ENCODE measurements at places on chromosomes 1 and 21. TPM values are rescaled to one million over a fixed set of nuclear protein-coding genes. Genes with fewer than 3 reads are reported as not detected.

The ESPN gene
- 396 TPM for total RNA-seq

The PLA2G2C gene
- total RNA-seq = 0.31 TPM

The CA6 gene
- total RNA-seq = 0.68 TPM

- H3K27me3 ChIP-seq = no peaks in the 10 kb centered on the region
- H3K4me3 ChIP-seq = no peak overlapping the region
- DNase-seq = no peak
- peaks cover 88% of the 10 kb centered on the region for H3K4me1 ChIP-seq
Measured at GRCh38 chr1:93669369-93669768, 12.3 kb downstream of the BCAR3 start.

- no peak overlapping the region for H3K4me3 ChIP-seq
- peaks cover 2% of the 10 kb centered on the region for H3K4me1 ChIP-seq
- H3K27ac ChIP-seq = no peak overlapping the region
- no peak for DNase-seq
Measured at GRCh38 chr1:41041614-41042270, 20.2 kb upstream of the SLFNL1 start.

- H3K4me1 ChIP-seq = no peaks in the 10 kb centered on the region
- no peak overlapping the region for H3K27ac ChIP-seq
- no peak for DNase-seq
- H3K27me3 ChIP-seq = no peaks in the 10 kb centered on the region
Measured at GRCh38 chr21:42763581-42764442, 110.4 kb downstream of the PDE9A start.

GRCh38 chr1:196690582-196690981, 38.7 kb downstream of the CFH start:
- DNase-seq = no peak
- no peaks in the 10 kb centered on the region for H3K27me3 ChIP-seq
- no peak overlapping the region for H3K27ac ChIP-seq
- no peak overlapping the region for H3K4me3 ChIP-seq
- no peaks in the 10 kb centered on the region for H3K4me1 ChIP-seq
- H3K36me3 ChIP-seq = no peaks in the 10 kb centered on the region

- peak; percentile 54 for DNase-seq
- no peak overlapping the region for H3K4me3 ChIP-seq
- H3K4me1 ChIP-seq = no peaks in the 10 kb centered on the region
- H3K36me3 ChIP-seq = no peaks in the 10 kb centered on the region
- H3K27ac ChIP-seq = no peak overlapping the region
Measured at GRCh38 chr1:216310776-216311175, 112.5 kb downstream of the USH2A start.

Data from testis (tissue), 5 donors.